ENCODE measurements at places on chromosomes 4 and X.

- peak; percentile 85 for DNase-seq
Measured at GRCh38 chr4:16225863-16226815, at the start of gene TAPT1. TAPT1 (minus strand) TSS chr4:16226471; CDS start chr4:16226457, 14 bp downstream.

GRCh38 chr4:151667048-151667447, 93.8 kb downstream of the GATB start:
- no peak for DNase-seq

- DNase-seq = no peak
Measured at GRCh38 chr4:88792268-88792781, 94.7 kb upstream of the NAP1L5 start.

DNA sequence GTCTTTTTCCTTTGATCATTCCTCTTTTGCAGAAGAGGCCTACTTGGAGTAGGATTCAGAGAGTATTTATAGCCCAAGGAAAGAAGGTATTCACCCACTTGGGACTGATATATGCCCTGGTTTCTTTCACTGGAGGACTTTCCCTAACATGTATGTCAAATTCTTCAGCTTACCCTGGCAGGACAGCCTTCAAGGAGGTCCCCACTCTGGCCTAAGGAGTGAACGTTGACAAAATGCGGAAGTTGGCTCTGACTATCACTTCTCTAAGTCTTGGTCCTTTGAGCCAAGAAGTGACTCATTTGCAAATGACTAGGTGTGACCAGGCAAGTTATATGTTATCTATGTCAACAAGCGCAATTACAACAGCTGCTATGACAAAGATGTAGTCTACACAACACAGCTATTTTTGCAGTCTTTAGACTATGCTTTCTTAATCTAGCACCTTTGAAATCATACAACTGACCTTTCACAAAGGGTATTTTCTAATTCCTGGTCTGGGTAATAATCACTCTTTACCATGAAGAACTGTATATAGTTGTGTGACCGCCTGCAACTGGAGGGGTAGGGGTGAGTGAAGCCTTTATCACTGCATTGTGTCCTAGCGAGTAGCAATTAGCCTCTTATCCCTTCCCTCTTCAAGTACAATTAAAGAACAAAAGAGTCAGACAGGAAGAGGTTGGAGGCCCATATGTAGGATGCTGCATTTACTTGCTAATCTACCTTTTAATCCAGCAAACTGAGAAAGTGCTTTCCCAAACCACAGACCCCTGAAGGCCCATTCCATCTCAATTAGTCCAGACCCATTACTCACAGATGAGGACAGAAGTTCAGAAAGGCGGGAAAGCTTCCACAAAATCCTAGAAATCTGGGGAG, 50.1 kb downstream of the RASGEF1B start:
- DNase-seq = peak; percentile 25

GRCh38 chrX:35251226-35251625, 308.6 kb downstream of the FAM47B start:
- DNase-seq = no peak

DNA sequence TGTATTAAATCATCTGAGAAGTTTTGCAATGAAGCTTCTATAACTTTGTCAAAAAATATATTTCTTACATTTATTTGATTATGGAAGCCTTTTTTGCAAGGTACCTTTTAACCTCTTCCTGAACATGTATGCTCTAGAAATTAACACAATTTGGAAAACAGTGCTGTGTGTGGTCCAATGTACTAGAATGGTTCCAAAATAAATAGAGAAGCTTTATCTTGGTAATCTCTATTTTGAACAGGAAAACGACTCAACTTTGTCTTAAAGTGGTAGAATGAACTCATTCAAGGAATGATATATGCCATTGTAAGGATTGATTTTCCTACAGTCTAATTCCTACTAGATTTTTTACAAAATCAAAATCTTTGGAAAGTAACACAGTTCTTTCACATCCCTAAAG, 248.5 kb downstream of the UNC5C start:
- DNase-seq = no peak

- DNase-seq = peak; percentile 65
Measured at GRCh38 chrX:65926095-65927019, 113.5 kb downstream of the VSIG4 start.

- DNase-seq = no peak
Measured at GRCh38 chrX:118216087-118216486, 99.5 kb upstream of the KLHL13 start.

GRCh38 chr4:23579166-23579565, 310.7 kb downstream of the PPARGC1A start:
- DNase-seq = no peak

DNA sequence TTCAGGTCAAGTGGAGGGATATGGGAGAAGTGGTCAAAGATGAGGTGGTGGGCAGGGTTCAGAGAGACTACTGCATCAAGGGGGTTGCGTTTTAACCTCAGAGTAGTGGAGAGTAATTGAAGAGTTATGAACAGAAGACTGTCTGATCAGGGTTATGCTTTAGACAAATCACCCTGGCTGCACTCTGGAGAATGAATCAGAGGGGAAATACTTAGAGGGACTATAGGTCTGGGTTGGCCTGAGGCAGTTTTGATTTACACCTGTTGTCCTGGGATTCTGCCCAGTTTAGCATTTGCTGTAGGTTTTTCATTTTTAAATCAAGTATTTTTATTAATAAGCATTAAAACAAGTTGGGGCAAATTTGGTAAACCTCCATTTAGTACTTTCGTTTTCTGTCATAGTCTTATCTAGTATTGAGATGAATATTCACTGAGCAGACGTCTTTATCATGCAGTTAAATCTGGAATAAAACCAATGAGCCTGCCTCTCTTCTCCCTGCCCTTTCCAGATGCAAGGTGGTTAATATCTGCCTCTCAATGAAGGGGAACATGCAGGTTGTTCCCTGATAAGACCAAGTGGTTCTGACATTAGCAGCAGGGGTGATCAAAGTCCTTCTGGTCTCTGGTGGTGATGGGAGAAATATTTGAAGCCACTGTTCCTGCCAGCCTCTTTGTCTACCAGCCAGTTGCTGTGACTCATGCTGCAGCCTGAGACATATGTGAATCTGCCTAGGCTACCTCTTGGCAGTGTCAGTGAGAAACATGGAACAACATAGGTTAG, 116.0 kb upstream of the RPS6KA3 start:
- no peak for DNase-seq

GRCh38 chr4:94929696-94930095, 171.9 kb downstream of the BMPR1B start:
- no peak for DNase-seq

- DNase-seq = no peak
Measured at GRCh38 chrX:42276982-42277690, 353.8 kb upstream of the CASK start.

DNA sequence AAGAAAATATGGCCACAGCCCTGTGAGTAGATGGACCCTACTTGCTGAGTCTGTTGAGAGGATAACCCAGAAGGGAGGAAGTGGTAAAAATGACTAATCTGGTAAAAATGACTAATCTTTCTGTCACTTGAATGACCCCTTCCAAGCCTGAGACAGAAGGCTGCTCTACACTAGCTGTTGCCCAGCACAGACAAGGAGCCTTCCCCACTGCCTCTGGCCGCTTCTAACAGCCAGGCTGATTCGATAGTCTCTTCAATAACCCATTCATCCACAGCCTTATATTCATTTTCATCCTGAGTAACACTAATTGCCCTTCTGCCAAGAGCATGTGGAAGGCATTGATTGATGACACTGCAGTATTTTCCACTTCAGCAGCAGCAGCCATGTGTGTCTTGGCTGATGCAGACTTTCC, 18.4 kb downstream of the MAGEB17 start:
- DNase-seq = no peak

GRCh38 chr4:69517674-69518073, 22.0 kb upstream of the UGT2B4 start:
- no peak for DNase-seq

DNA sequence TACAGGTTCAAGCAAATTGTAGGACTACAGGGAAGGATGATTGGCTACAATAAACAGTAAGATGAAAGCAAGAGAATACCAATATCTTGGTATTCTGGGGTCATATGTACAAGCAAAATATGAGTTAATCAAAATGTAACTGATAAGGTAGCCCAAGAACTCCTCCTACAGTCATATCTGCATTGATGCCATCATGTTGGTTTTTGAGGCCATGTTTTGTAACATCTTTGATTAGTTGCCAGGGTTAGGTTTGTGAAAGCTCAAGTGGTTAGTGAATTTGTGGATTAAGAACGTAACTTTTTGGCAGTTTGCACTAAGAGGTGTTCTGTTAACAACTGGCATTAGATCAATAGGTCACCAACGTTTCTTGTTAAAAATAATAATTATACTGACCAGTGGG, 59.6 kb downstream of the USP9X start:
- no peak for DNase-seq

- peak; percentile 56 for DNase-seq
Measured at GRCh38 chrX:106802388-106803275, at the start of gene TBC1D8B. TBC1D8B (plus strand) TSS chrX:106802673; CDS start chrX:106802854, 181 bp downstream.

- DNase-seq = no peak
Measured at GRCh38 chrX:119622356-119623232, 16.4 kb upstream of the NKRF start.

GRCh38 chr4:39464886-39465501, 6.1 kb downstream of the LIAS start:
- DNase-seq = no peak

- no peak for DNase-seq
Measured at GRCh38 chrX:154735695-154736393, 15.0 kb downstream of the GAB3 start.

DNA sequence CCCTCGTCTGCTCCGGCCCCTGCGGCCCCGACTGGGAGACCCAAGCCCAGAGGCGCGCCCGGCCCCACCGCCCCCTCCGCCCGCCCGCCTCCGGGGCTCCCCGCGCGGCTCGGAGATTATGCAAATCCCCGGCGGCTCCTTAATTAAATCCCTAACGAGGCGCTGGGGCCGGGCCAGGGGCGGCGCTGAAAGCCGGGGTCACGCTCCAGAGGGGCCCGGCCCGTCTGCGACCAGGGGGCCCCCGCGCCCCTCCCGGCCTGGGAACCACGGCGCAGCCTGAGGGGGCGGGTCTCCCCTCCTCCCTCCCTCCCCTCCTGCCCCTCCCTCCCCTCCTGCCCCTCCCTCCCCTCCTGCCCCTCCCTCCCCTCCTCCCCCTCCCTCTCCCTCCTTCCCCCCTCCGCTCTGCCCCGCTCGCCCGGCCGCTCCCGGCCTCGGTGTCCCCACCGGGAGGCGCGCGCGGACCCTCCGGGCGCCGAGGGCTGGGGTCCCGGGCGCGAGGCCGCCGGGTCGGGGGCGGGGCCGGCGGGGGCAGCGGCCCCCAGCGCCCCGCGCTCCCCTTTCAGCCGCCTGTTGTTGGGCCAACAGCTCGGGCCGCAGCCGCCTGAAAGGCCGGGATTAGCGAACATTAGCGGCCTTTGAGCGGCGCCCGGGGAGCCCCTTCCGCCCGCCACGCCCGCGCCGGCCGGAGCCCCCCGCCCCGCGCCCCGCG, 25.9 kb upstream of the FGFR3 start:
- no peak for DNase-seq

DNA sequence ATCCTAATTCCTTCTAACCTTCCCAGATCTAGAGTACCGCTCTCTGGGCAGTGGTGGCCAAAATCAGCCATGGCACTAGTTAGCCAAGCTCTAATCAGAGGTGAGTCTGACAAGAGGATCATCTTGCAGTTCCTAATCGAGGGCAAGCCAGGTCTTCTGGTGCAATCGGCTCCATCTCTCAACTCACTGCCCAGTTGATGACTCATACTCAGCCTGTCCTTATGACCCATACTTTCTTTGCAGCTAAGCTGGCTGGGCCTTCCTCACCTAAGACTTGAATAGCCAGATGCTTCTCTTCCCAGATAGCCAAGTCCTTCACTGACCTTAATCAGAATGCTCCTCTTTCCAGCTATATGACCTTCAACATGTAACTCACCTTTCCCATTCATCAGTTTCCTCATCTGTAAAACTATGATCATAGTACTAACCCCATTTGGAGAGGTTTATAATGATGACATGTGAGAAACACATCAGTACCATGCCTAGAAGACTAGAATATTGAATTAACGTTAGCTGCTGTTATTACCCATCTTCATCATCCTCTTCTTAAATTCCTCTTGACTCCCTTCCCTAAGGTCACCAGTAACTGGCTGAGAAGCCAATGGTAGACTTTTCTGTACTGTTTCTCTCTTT, 57.1 kb downstream of the RELL1 start:
- no peak for DNase-seq

- DNase-seq = no peak
Measured at GRCh38 chr4:15436513-15436912, 8.7 kb downstream of the C1QTNF7 start.

DNA sequence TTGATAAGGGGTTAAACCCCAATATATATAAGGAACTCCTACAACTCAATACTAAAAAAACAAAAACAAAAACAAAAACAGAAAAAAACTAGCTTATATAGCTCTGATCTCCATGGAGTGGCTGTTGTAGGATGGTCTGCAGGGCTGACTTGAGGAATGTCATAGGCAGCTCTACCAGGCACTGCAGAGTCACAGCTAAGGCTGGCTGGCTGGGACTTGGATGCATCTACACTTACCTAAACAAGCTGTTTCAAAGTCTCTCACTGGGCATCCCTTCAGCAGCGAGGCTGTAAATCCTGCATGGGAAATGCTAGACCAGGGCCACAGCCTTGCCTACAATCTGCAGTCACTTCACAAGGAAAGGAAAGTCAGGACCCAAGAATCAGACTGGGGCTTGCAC, 61.3 kb downstream of the HOPX start:
- DNase-seq = no peak

GRCh38 chr4:147050356-147050765, 104.7 kb upstream of the TTC29 start:
- no peak for DNase-seq

GRCh38 chr4:115058533-115058932, 54.9 kb downstream of the NDST4 start:
- DNase-seq = no peak

DNA sequence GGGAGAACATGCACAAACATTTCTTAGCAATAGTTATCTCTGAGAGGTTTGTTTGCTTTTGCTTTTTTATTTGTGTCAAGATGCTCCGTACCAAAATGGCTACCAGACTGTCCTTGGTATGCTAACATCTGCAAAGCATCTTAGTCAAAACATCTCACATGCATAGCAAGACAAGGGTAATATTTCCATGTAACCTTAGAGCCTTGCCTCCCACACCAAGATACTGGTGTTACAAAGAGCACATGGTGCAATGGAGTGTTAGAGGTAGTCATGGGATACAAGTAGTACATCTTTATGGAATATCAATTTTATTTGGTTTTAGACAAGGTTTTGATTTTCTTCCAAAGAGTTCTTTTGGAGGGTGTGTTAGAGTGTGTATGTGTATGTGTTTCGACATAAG, 109.7 kb downstream of the NR3C2 start:
- DNase-seq = no peak

DNA sequence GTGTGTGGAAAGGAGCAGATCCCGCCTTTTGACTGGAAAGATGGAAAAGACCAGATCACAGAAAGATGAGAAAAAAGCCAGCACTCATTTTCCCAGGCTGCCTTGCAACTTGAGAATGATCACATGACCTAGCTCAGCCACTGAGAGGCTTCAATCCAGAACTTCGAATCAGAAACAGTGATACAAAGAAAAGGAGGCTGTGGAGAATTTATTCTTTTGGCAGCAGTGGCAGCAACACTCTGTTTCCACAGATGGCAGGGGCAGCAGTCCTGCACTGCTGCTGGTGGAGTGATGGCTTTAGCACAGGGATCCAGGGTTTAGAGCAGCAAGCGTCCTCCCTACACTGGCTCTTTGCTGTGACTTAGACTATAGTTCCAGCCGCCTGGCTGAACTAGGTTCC, 77.8 kb upstream of the SH3RF1 start:
- DNase-seq = no peak

Data from CD4-positive, alpha-beta T cell treated with Interleukin-17A for 1 hour (primary cell).